ENCODE measurements at places on chromosomes 3 and 15. TPM values are rescaled to one million over a fixed set of nuclear protein-coding genes. Genes with fewer than 3 reads are reported as not detected.

The ARL14 gene
- total RNA-seq, result not detected

- DNase-seq, result peak; percentile 69
Observed at GRCh38 chr3:172307141-172307560, 141.1 kb downstream of the GHSR start.

DNA sequence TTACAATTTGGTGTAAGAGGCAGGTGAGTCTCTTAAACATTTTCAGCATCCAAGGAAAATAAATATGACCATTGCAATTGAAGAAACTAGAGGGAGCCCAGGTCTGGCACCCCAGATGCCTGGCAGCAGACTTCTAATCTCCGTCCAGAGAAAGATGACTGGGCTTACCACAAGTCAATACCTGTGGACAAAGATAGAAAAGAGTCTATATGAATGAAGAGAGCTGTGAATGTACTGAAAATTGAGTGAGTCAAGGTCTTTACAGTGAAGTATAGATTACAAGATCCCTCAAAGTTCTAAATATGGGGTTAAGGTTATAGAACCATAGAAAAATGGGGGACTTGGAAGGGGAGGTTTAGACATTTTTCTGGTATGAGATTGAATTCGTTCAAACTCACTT is 827.4 kb upstream of the NR2F2 start:
- no peak for DNase-seq

- DNase-seq, result no peak
Observed at GRCh38 chr3:56005196-56005805, 463.0 kb downstream of the ERC2 start.

DNA sequence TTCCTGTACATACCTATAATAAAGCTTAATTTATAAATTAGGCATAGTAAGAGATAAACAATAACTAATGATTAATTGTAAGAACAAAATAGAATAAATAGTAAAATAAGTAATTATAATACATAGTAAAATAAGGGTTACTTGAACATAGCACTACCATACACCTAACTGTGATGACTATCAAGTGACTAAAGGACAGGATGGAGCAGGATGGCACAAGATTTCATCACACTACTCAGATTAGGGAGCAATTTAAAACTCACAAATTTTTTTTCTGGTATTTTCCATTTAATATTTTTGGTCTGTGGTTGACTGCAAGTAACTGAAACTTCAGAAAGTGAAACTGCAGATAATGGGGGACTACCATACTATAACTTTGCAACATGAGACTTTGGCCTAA is 14.8 kb downstream of the RFX7 start:
- DNase-seq, result no peak

The KLHL40 gene
- not detected for total RNA-seq

- no peak for DNase-seq
Observed at GRCh38 chr3:308597-309321, 112.2 kb downstream of the CHL1 start.

- peak; percentile 59 for DNase-seq
Observed at GRCh38 chr3:58585005-58585786, 8.0 kb upstream of the FAM107A start.

DNA sequence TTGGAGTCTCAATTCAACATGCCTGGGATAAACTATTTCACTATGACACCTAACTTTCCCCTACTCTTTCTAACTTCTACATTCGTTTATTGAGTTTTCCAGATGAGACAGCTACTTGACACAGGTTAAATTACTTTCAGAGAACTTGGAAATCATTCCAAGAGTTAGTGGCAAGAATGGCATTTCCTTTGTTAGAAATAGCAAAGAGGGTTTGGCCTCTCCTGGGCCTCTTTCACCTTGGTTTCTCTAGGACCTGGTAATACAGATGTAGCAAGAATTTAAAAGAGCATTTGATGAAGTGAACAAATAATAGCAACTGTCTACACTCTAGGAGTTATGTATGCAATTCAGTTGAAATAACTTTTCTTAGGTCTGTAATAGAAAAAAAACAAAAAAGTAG is 748.9 kb downstream of the MECOM start:
- no peak for DNase-seq

DNA sequence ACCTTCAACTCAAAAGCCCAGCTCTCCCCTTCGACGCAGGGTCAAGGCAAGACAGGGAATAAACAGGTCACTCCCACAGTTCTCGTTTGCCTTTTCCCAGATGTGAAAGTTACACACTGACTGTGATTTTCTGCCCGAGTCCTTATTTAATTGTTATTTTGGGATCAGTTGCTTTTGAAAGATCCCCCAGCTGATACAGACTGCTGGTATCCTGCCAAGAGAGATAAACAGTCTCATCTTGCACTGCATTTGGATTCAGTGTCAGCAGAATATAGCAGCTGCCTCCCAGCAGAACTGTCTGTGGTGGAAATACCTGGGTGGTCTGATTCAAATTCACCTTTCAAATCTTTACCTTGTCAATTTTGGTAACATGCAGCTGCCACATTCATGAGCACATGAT is 56.0 kb upstream of the FAM3D start:
- no peak for DNase-seq

DNA sequence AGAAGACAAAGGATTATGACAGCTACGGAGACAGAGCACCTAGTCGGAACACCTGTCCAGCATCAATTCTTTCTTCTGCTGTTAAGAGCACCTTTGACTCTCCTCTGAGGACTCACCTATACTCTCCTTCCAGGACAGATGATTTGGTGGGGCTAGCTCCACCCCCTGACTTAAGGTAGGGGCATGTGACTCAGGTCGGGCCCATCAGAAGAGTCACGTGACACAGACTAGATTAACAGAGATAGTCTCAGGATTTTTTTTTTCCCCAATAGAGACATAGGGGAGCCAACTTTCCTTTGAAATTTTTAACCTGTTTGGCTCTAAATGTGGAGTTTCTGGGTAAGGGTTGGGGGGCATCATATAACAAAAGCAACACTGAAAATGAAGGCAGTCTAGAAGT is 11.4 kb upstream of the WNT5A start:
- DNase-seq, result no peak

- DNase-seq, result no peak
Observed at GRCh38 chr15:65724464-65725215, 67.5 kb downstream of the DENND4A start.

DNA sequence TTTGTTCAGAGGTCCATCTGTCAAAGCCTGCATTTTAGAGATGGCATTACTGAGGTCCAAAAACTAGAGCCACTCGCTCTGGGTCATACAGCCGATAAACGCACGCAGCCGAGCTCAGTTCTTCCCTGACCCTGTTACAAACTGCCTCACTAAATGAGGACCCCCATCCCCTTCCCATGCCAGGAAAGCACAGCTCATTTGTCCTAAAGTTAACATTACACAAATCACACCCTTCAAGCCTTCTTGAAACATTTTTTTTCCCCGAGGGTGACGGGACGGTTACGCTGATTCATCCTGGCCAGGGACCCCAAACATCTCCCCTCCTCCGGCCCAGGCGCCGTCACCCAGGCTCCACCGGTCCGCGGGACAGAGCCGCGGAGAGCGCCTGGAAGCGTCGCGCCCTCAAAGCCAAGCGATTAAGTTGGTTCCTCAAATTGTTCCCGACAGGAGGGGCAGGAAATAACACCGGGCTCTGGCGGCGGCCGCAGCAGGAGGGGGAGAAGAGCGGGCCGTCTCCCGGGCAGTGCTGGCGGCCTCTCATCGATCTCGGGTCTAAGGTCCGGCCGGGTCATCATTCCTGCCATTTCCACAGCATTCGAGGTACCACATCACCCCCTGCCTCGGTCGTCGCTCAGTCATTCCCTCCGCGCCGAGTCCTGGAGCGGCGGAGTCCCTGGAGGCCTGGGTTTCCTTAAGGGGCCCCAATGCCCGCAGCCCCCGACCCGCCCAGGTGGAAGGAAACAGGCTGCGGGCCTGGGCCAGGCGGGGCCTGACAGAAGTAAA is 619 bp upstream of the CMTM8 start:
- DNase-seq, result no peak

DNA sequence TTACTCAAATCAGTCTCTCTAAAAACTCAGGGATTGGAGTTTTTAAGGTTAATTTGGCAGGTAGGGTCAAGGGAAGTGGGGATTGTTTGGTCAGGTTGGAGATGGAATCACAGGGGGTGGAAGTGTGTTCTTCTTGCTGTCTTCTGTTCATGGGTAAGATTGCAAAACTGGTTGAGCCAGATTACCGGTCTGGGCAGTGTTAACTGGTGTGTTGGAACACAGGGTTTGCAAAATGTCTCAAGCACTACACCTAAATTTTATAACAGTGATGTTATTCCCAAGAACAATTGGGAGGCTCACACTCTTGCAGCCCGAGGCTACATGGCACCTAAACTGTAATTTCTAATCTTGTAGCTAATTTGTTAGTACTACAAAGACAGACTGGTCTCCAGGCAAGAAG is 425.4 kb downstream of the PLOD2 start:
- no peak for DNase-seq

DNA sequence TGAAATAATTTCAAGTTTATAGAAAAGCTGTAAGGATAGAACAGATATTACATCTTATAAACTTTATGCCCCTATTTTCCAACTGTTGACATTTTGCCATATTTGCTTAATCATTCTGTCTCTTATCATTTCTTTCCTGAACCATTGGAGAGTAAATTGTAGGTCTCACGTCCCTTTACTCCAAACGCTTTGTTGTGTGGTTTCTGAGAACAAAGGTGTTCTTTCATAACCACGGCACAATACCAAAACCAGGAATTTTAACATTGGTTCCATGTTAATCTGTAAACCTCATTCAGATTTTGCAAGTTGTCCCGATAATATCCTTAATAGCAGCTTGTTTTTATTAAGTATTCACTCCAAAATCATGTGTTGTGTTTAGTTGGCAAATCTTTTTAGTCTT is 134.8 kb downstream of the AKAP13 start:
- no peak for DNase-seq

The NUP210 gene
- 128 TPM for total RNA-seq

The IL5RA gene
- not detected for total RNA-seq

The SLC15A2 gene
- 0.24 TPM for total RNA-seq

The ZMYND10 gene
- 1.1 TPM for total RNA-seq

- DNase-seq, result no peak
Observed at GRCh38 chr3:172339892-172340291, 108.4 kb downstream of the GHSR start.

The ACKR2 gene
- 0.85 TPM for total RNA-seq

- DNase-seq, result no peak
Observed at GRCh38 chr15:56492791-56493555, 28.0 kb upstream of the MNS1 start.

The CCR4 gene
- 0.47 TPM for total RNA-seq

DNA sequence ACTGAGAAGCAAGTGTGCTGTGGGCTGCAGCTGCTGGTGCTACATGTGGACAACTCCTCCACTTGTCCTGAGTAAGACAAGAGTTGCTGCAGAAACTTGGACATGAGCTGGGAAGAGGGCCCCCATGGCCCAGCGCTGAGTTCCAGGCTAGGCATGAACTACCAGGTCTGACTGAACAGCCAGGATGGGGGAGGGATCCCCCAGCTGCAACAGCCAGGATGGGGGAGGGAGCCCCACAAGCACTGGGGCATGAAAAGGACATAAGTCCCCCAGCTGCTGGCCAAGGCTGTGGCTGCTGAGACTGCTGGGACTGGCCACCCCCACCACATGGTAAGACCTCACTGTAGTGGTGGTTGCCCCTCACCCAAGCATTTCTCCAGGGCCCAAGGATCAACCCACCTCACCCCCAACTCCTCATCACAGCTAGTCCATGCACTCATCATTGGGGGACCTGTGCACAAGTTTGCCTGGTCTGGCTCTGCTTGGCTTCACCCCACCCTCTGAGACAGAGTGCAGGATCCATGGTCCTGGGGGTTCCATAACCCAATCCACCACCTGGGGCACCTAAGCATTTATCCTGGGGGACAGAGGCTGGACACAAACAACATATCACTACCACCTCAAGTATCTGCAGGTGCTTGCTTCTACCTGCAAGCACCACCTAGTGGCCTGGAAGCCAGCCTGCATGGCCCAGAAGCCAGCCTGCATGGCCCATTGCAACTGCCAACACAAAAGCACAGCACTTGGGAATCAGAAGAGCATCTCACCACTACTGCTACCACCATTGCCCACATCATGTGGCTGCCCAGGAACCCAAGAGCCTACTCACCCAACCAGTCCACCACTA is 84.5 kb upstream of the STT3B start:
- DNase-seq, result no peak

The BCHE gene
- 0.20 TPM for total RNA-seq

DNA sequence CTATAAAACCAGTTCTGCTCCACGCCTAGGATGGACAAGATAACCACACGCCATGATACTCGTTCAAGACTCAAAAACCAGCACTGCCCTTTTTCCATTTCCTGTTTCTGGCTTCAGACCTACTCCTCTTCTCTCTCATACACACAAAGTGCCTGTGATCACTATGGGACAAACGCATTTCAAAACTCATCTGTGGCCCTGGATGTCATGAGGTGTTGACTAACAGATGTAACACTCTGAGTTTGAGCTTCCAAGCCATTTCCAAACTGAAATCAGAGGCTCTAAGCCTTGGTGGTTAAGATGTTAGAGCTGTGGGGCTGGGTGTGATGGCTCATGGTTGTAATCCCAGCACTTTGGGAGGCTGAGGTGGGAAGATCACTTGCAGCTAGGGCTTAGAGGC is 55.7 kb upstream of the LMOD3 start:
- DNase-seq, result no peak

DNA sequence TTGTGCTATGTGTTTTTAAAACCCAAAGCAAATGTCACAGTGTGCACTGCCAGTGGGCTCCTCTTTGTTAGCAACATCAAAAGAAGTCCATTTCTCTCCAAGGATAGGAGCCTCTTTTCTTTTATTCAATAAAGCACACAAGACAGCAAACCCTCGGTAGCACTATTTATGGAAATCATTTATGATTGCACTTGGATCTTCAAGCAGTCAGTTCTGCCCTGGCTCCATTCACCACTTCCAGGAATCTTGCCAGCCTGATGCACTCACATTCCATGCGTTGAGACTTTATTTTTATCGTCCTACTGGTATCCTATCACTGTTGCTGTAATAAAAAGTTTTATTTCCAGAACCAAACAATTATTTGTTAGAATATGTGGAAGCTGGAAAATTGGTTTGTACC is 412.1 kb downstream of the TBL1XR1 start:
- no peak for DNase-seq

DNA sequence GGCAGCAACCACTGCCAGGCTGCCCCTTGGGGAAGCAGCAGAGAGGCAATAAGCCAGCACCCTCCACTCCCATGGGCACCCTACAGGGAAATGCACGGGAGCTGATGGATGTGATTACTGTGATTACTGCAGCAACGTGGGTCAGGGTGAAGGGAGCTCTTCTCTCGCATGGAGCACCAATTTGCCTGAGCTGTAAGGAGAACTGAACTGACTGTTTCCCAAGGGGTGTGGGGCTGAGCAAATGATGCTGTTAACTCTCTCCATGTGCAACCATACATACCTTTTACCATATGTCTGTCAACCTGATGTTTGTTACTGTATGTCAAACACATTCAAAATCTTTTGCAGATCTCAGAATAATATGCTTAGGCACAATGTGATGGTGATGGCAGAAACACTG is 680.6 kb downstream of the SQOR start:
- DNase-seq, result no peak

GRCh38 chr15:24752354-24752753 is 76.8 kb downstream of the NPAP1 start:
- DNase-seq, result no peak

- no peak for DNase-seq
Observed at GRCh38 chr3:128283421-128283820, 130.1 kb downstream of the EEFSEC start.
